ENCODE measurements at places on chromosomes 1 and 21. TPM values are rescaled to one million over a fixed set of nuclear protein-coding genes. Genes with fewer than 3 reads are reported as not detected.

Gene TFF1
- total RNA-seq, result not detected

Gene HAX1
- 126 TPM for total RNA-seq

Gene FMN2
- total RNA-seq, result not detected

GRCh38 chr1:183080406-183080805 lies 57.2 kb downstream of the LAMC1 start:
- H3K27ac ChIP-seq, result no peak overlapping the region
- no peaks in the 10 kb centered on the region for H3K4me1 ChIP-seq
- peaks cover 14% of the 10 kb centered on the region for H3K27me3 ChIP-seq
- no peak overlapping the region for H3K4me3 ChIP-seq
- no peak for DNase-seq
- no peaks in the 10 kb centered on the region for H3K36me3 ChIP-seq

GRCh38 chr1:235090406-235091069 lies 38.1 kb downstream of the TOMM20 start:
- no peaks in the 10 kb centered on the region for H3K27me3 ChIP-seq
- no peak overlapping the region for H3K27ac ChIP-seq
- H3K4me1 ChIP-seq, result peaks cover 10% of the 10 kb centered on the region
- no peak overlapping the region for H3K4me3 ChIP-seq

DNA sequence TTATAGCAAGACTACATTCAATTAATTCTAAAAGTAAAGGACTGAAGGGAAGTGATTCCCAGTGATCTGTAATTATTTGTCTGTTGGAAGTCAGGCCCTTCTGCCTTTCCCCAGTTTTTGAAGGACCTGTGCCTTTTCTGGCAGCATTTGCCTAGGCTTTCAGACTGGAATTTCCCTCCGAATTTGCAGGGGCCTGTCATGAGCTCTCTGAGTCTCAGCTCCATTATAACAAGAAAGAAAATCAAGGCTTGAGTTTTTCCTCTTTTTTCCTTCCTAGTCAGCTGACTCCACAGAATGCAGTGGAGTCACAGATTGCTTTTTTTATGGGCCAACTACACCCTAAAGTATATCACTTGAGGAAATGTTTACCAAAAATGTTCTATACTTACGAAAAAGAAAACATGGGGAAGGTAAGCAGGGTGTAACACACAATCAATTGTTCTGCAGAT lies 1.1 kb downstream of the NR5A2 start:
- peaks cover 4% of the 10 kb centered on the region for H3K4me1 ChIP-seq
- H3K27me3 ChIP-seq, result peaks cover 48% of the 10 kb centered on the region
- DNase-seq, result no peak
- no peaks in the 10 kb centered on the region for H3K36me3 ChIP-seq
- no peak overlapping the region for H3K27ac ChIP-seq

Data from activated CD4-positive, alpha-beta T cell treated with anti-CD3 and anti-CD28 coated beads, Interleukin-2, amount 10 ng/mL, durations not matched to agents 7 days and 5 days (primary cell).